Colonic mucosa (tissue), 4 donors: ENCODE measurements at places on chromosomes 2 and 18. TPM values are rescaled to one million over a fixed set of nuclear protein-coding genes. Genes with fewer than 3 reads are reported as not detected.

The ACKR3 gene
- total RNA-seq: 10.1 TPM

The GALNT13 gene
- total RNA-seq: 0.07 TPM

DNA sequence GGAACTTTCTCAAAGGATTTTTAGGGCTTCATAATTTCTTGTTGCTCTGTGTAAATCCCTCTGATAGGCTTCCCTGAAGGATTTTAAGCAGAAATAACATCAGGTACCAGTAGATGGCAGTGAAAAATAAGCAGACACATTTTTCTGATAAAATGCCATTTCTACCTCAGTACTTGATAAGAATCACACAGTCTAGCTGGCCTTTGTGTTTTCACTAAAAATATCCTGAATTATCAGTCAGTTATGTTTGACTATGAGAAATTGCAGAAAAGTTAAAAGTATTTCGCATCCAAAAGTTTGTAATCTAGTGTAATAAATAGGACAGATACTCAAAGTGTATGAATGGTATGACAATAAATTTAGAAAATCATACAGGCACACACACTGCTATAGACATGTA, 68.7 kb downstream of the DNAJC10 start:
- H3K4me3 ChIP-seq: no peak overlapping the region
- H3K27ac ChIP-seq: no peak overlapping the region
- no peaks in the 10 kb centered on the region for H3K4me1 ChIP-seq
- no peaks in the 10 kb centered on the region for H3K36me3 ChIP-seq
- no peaks in the 10 kb centered on the region for H3K27me3 ChIP-seq

DNA sequence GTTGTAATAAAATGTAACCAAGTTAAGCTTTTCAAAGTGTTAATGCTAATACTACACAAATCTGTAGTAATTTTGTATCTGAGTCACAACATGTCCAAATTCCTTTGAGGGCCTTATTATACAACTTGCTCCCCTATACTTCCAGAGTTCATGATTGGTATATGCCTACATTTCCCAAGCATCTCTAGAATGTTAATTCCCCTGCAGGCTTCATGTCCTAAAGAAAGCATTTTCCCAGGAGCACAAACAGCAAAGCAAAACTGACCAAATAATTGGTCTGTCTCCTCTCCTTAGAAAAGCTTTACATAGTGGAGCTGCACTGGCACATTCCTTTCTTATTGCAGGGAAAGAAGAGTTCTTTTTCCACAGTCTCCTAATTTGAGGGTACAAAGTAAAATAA, 3.7 kb downstream of the ALS2 start:
- no peak for DNase-seq
- no peaks in the 10 kb centered on the region for H3K4me1 ChIP-seq
- no peak overlapping the region for H3K4me3 ChIP-seq
- H3K27me3 ChIP-seq: no peaks in the 10 kb centered on the region
- no peak overlapping the region for H3K27ac ChIP-seq
- no peaks in the 10 kb centered on the region for H3K36me3 ChIP-seq

The SERPINB12 gene
- total RNA-seq: not detected

The MRPS5 gene
- total RNA-seq: 87.3 TPM

The GPR35 gene
- total RNA-seq: 64.4 TPM

The RNF138 gene
- 53.2 TPM for total RNA-seq

DNA sequence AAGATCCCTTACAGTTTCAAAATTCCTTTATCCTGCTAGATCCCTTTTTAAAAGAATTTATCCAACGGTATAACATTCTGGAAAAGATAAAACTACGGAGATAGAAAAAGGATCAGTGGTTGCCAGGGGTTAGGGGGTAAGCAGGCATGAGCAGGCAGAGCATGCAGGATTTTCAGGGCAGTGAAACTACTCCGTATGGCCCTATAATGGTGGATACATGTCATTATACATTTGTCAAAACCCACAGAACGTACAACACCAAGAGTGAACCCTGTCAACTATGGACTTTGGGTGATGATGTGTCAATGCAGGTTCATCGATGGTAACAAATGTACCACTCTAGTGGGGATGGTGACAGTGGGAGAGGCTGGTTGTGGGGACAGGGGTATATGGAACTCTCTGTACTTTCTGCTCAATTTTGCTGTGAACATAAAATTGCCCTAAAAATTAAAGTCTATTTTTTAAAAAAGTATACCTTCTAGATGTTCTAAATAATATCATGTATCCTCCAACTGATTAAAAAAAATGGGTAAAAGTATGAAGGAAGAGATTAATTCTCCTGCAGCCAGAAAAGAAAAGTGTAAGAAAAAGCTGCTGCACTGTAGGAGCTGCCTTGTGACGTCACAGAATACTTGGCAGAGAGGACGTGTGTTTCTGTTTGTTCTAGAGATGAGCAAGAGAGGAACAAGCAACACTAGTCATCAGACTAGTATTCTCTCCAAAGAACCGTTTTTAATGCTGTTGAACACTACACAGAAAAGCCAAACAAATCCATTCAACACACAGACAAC, 23.6 kb downstream of the ANKRD44 start:
- no peak overlapping the region for H3K4me3 ChIP-seq
- H3K4me1 ChIP-seq: no peaks in the 10 kb centered on the region
- H3K27ac ChIP-seq: no peak overlapping the region
- H3K36me3 ChIP-seq: no peaks in the 10 kb centered on the region
- H3K27me3 ChIP-seq: no peaks in the 10 kb centered on the region
- DNase-seq: peak; percentile 41

- peak; percentile 73 for DNase-seq
- peaks cover 23% of the 10 kb centered on the region for H3K4me1 ChIP-seq
- H3K36me3 ChIP-seq: no peaks in the 10 kb centered on the region
- H3K27me3 ChIP-seq: no peaks in the 10 kb centered on the region
- peak overlapping the region; percentile 80 for H3K27ac ChIP-seq
Measured at GRCh38 chr2:190469771-190470170, 61.6 kb downstream of the MFSD6 start.

GRCh38 chr18:9612215-9612830, 2.0 kb downstream of the PPP4R1 start:
- DNase-seq: peak; percentile 53
- H3K27ac ChIP-seq: no peak overlapping the region
- no peaks in the 10 kb centered on the region for H3K27me3 ChIP-seq
- H3K4me3 ChIP-seq: no peak overlapping the region

The ABCG5 gene
- total RNA-seq: 0.29 TPM

The DSC1 gene
- 0.17 TPM for total RNA-seq
